Central memory CD8-positive, alpha-beta T cell (primary cell): ENCODE measurements at places on chromosomes 13 and 19.

- no peak for DNase-seq
These were observed 9.4 kb downstream of the POLRMT start for GRCh38 chr19:623974-624373.

DNA sequence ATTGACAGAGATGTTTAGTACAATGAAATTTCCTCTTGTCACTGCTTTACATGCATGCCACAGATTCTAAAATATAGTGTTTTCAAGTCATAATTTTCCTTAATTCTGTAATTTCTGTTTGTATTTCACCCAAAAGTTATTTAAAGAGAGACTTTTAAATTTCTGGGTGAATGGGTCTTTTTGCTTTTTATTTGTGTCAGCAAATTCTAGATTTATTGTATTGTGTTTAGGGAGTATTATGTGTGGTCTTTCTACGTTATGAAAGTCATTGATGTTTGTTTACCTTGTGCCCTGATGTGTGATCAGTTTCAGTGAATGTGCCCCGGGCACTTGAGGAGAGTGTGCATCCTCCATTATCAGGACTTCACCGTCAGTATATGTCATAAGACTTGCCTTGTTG, 92.7 kb downstream of the SGCG start:
- DNase-seq: no peak

- no peak for DNase-seq
These were observed 225.5 kb upstream of the IPO5 start for GRCh38 chr13:97727991-97728390.

DNA sequence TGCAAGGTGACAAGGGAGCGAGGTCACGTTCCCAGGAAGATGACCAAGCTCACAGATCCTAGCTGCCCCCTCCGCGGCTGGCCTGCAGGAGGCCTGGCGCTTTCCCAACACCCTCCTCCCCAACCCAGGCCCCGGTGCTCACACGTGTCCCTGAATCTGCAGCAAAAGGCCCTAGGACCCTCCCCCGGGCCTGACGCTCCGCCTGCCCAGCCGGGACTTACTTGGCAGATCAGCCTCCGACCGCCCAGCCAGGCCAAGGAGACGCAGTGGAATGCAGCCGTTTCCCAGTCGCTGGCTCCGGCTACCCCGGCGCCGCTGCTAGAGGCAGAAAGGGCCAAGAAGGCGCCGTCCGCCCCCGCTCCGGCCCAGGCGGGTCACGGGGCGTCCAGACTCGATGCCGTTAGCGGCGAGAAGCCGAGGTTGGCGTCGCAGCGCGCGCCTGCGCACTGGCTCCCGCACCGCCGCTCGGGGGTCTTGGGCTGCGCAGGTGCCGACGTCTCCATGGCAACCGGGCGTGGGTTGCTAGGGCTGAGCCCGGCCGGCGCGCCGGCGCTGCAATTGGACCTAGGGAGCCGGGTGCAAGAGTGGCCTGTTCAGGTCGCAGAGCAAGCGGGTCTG, at the start of gene PNMA8A:
TSS of gene PNMA8A (minus strand) at position 448 of the 618 bp plus-strand sequence. CDS start 528 bp downstream, outside the sequence.
- no peak for DNase-seq

GRCh38 chr19:5228932-5229777, 111.5 kb downstream of the PTPRS start:
- DNase-seq: no peak

- DNase-seq: no peak
These were observed 1297.0 kb upstream of the ATXN8OS start for GRCh38 chr13:68810660-68811059.

DNA sequence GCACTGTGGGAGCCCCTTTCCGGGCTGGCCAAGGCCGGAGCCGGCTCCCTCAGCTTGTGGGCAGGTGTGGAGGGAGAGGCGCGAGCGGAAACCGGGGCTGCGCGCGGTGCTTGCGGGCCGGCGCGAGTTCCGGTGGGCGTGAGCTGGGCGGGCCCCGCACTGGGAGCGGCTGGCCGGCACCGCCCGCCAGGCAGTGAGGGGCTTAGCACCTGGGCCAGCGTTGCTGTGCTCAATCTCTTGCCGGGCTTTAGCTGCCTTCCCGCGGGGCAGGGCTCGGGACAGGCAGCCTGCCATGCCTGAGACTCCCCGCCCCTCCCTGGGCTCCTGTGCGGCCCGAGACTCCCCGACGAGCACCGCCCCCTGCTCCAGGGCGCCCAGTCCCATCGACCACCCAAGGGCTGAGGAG, 405.2 kb upstream of the PRR20A start:
- DNase-seq: no peak

DNA sequence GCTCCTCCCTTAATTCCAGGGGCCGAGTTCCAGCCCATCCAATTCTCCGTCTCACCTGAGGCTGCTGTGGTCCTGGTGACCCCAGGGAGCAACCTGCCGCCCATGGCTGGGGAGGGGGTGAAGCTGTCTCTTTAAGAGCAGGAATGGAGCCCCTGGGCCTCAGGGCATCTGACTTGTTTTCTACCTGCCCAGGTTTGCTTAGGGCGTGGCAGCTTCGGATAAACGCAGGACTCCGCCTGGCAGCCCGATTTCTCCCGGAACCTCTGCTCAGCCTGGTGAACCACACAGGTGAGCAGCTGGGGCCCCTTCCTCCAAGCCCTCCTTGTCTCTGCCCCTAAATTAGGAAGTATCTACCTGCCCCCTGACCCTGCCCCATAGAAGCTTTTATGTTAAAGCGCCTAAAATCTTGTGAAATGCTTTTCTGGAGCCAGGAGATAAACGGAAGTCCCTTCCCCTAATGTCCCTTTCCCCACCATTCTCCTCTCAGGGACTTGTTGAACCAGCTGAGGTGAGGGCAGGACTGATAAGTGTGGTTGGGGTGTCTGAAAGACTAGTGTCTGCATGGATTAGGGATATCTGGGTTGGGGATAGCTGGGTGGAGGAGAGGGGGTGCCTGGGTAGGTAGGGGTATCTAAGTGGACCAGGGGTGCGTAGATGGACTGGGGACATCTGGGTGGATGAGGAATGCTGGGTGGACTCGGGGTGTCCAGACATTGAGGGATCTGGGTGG, 614 bp downstream of the FXYD3 start:
- DNase-seq: no peak

GRCh38 chr13:45989607-45990006, 62.9 kb downstream of the ZC3H13 start:
- DNase-seq: no peak

GRCh38 chr19:57947088-57947418, 453 bp downstream of the ZNF256 start:
- DNase-seq: peak; percentile 9

GRCh38 chr19:55208880-55209692, at the start of gene PTPRH:
TSS of gene PTPRH (minus strand) at chr19:55209501. CDS start at chr19:55209433, 68 bp downstream.
- no peak for DNase-seq

GRCh38 chr13:42997381-42997780, 5.3 kb upstream of the EPSTI1 start:
- no peak for DNase-seq

- no peak for DNase-seq
These were observed 180.4 kb downstream of the KATNAL1 start for GRCh38 chr13:30126903-30127428.

DNA sequence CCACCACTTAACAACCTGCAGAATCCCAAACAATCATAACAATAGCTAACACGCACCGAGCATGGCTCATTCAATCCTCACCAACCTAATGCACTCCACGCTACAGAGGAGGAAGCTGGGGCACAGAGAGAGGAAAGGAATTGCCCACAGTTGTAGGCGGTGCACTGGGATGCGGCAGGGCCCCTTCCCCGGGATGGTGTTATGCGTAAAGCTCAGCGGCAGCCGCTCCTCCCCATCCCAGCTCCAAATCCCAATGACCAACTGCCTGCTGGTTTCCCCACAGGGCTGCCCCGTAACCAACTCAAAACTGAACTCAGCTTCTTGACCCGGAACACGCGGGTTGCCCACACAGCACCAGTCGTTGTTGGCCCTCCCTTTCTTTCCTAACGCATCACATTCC, 42.2 kb downstream of the SERP2 start:
- no peak for DNase-seq
